Dermis microvascular lymphatic vessel endothelial cell (primary cell): ENCODE measurements at places on chromosomes 6 and 20. TPM values are rescaled to one million over a fixed set of nuclear protein-coding genes. Genes with fewer than 3 reads are reported as not detected.

- no peak for DNase-seq
Measured at GRCh38 chr20:53639647-53640440, 46.2 kb upstream of the ZNF217 start.

SLPI gene
- 0.39 and 1.4 TPM in 2 replicates for total RNA-seq

GRCh38 chr6:1993042-1993441, 252.4 kb downstream of the GMDS start:
- no peak for DNase-seq

GRCh38 chr6:50451826-50452400, 261.4 kb upstream of the TFAP2D start:
- DNase-seq: no peak

- no peak for DNase-seq
Measured at GRCh38 chr6:21801446-21802174, 208.1 kb downstream of the SOX4 start.

DNA sequence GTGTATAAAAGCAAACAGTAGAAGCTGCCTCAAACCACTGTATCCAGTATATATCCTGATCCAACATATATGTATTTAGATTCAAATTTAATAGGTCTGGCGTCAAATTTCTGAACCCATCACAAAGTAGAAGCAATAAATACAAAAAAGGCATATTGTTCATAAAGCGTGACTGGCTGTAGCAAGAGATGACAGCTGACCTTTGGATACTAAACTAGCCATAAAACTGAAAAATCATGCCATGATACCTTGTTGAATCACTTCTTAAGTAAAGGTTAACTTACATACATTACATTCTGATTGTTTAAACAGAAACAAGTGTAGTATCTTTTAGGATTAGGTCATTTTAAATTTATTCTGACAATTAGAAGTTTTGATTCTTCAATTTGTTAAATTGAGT, 372.0 kb upstream of the FLRT3 start:
- no peak for DNase-seq

TPD52L2 gene
- 112 and 178 TPM in 2 replicates for total RNA-seq

DNA sequence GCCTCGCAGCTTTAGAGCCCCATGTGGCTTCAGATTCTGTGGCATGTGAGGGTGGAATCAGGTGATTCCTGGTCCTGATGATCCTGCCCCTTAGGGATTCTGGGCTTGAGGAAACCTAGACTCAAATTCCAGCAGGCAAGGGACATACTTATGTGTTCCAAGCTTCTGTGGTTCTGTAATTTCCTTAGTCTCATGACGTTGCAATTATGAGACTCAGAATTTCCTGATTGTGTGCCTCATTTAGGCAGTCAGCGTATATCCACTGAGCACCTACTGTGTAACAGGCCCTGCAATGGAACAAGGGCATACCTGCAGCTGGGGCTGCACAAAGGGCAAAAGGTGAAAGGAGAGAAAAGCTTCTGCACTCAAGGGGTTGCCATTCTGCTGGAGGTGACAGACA, 11.6 kb upstream of the BPIFB4 start:
- DNase-seq: no peak

SMLR1 gene
- total RNA-seq: not detected in 2 replicates

- no peak for DNase-seq
Measured at GRCh38 chr20:37222086-37222485, 39.5 kb downstream of the GHRH start.

DNA sequence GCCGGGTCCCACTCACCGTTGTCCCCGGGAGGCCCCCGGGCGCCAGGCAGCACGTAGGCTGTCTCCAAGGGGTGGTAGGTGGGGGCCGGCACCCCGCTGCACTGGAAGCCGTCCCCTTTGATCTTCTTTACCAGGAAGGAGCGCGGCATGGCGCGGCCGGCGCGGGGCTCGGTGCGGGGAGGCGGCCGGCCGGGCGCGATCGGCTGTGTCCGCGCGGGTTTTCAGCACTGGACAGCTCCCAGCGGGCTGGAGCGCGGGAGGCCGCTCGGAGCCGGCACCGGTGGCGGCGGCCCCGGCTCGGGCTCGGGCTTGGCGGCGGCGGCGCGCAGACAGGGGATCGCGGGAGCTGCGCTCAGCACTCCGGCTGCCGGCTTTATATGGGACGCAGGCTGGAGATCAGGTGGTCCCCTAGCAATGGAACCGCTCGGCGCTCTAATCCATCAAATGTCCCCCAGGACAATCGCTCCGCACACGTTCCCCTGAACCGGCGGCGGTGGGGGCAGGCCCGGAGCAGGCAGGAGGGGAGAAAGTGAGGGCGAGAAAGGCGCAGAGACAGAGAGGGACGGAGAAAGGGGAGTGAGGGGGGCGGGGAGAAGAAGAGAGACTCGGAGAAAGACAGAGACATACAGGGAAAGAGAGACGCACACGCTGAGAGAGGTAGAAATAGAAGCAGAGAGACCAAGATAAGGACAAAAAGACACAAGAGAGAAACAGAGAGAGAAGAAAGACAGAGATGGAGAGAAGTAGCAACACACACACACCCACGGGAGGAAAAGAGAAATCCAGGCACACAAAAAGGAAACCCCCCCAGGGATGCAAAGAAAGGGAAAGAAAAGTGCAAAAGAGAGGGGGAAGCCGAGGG, at the start of gene SCRT2:
TSS of gene SCRT2 (minus strand) at position 350 of the 862 bp plus-strand sequence. CDS start at position 149, 201 bp downstream.
- peak; percentile 25 for DNase-seq

TP53TG5 gene
- not detected in 2 replicates for total RNA-seq
